ENCODE measurements at places on chromosomes 3 and 15.

- no peak for DNase-seq
Observed at GRCh38 chr3:146322216-146322817, 71.4 kb upstream of the PLSCR4 start.

DNA sequence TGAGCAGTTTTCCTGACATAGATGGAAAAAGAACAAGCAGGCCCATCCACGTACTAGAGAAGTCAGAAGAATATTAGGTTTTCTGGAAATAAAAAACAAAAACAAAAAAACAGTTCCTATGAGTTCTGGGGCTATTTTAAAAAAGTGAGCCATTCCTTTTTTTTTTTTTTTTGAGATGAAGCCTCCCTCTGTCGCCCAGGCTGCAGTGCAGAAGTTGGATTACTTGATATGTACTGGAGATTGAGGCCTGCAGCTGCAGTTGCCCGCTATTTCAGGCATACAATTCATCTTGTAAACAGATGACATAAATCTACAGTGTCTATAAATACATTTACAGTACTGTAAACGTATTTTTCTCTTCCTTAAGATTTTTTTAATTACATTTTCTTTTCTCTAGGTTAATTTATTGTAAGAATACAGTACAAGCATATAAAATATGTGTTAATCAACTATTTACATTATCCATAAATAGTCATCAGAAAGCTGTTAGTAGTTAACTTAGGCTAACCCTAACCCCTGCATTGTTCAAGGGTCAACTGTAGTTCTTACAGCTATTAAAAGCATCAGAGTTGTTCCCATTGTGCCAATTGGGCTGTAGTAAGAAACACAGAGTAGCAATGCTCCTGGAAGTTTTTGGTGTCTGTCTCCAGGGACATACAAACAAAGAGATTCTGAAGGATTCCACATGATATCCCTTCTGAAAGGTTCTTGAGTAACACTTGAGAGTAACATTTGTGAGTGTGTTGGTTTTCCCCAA is 11.2 kb upstream of the ACTL6A start:
- no peak for DNase-seq

DNA sequence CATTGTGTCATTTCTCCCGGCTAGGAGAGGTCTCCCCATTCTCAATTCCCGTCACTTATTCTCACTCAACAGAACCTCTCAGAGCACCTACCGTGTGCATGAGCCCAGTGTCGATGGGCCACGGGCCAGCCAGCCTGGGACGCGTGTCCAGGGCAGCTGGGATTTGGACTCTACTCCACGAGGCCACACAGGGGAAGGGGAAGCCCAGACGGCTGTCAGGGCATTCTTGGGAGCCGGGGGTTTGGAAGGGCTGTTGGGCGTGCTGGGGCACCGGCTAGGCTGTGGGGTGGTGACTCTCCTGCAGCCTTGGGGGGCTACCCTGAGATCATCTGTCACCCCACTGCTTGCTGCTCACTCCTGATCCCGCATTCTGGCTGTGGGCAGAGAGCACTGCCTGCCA is 41.7 kb upstream of the PCSK6 start:
- DNase-seq, result no peak

DNA sequence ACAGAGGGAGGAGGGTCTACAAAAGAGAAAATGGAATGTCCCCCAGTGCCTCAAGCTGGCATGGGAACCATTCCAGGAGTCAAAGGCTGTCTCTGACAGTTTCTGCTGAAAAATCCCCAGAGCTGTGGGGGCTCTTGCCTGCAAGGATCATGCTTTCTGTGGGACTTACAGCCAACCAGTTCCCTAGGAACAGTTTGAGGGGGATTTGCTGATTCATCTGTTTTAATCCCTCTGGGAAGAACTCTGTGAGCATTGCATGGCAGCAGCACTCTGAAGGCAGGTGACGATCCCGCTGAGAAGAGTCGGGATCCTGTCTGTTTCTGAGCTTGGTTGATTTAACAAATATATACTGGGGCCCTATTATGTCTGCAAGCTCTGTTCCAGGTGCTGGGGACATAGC is 176.0 kb downstream of the SSR3 start:
- DNase-seq, result no peak

DNA sequence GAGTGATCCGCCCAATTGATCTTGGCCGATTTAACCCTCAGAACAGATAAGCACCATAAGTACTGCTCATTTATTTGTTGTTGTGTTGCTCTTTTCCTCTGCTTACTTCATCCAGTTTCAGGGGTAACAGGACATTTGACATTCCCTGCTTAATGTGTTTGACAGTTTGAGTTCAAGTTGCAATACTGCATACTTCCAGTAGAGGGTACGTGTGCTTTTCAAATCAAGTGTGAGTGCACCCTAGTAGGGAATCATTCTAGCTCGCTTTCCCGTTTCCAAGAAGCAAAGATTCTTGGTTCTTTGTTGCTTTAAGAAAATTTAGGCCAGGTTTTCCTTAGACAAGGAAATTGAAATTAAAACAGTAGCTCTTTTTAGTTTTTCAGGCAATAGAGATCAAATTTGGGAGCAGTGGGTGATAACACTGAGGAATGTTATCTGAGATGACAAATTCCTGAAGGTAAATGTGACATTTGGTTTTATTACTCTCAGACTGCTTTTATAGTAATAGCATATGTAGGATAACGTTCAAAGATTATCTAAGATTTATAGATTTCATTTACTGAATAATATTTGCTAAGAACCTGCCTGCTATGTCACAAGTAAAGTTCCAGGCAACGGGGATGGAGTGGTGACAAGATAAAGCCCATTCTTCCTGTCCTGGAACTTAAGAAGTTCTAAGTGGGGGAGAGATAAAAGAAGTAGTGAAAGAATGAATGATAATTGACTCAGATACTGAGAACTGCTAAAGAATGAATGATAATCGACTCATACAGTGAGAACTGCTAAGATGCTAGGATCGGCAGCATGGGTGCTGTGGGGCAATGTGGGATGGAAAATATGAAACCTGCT is 73.3 kb downstream of the SYNPR start:
- peak; percentile 62 for DNase-seq

- no peak for DNase-seq
Observed at GRCh38 chr3:55436644-55437043, 50.5 kb downstream of the WNT5A start.

GRCh38 chr3:171358181-171358880 is 101.9 kb downstream of the TNIK start:
- DNase-seq, result no peak

DNA sequence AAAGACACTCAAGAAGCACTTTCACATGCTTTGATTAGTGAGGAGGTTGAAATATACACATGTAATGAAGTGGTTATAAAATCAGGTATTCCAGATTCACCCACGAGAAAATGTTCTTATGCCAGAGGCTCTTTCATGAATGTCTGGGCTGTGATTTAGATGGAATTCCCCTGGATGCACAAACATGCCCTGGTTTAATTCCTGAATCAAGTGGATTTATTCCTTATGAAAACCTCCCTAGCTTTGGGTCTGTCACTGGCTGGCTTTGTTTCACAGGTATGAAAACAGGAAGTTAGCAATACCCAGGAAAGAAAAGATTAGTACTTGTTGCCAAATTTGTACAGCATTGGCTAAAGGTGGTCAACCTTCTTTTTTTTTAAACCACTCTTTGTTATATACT is 1123.0 kb downstream of the ROBO1 start:
- DNase-seq, result no peak

- no peak for DNase-seq
Observed at GRCh38 chr15:43249699-43250203, 17.0 kb downstream of the TGM5 start.
